AG09319 (cell line): ENCODE measurements at places on chromosomes 1 and 21.

DNA sequence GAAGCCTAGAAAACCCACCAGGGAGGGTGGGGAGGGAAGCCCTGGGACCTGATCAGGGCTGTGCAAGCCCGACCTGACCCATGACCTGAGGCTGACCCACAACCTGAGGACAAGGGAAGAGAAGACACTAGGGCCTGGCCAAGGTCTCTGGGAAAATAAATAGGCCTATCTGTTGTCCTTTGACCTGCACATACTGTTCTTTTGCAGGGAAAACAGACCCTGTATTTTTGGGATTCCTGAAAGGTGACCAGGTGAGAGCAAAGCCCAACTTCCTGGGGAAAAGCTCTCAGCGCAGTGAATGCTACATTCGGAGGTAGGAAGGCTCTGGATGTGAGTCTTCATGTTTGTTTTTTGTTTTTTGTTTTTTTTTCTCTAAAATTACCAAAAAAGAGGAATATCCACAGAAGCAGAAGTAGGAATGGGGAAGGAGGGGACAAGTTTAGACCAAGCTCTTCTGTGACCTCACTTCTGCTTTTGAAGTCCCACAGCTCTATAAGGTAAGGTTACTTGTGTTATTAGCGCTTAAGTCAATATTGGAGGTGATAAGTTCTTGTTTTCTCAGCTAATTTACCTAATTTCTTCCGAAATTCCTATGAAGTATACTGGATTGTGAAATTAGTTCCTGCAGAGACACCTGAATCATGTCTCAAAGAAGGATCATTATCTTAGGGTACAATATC lies 26.2 kb upstream of the LYST start:
- no peak for DNase-seq

DNA sequence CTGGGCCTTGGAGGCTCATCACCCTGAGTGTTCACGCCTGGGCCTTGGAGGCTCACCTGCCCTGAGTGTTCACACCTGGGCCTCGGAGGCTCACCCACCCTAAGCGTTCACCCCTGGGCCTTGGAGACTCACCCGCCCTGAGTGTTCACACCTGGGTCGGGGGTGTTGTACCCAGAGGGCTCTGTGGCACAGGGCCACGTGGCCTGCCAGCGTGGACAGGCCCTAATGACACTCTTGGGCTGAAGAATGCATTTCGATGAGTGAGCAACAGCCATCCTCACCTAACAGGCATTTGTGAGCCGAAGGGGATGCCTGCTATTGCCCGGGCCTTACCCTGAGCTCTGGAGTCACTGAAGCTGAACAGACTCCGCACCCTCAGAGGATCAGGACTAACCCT lies 17.5 kb downstream of the SLC19A1 start:
- no peak for DNase-seq

GRCh38 chr1:12163210-12163609 lies 3.6 kb upstream of the TNFRSF1B start:
- no peak for DNase-seq

- DNase-seq, result no peak
Observed at GRCh38 chr1:203174324-203174985, 1.2 kb downstream of the MYBPH start.

GRCh38 chr1:211910913-211911485 lies 80.4 kb upstream of the LPGAT1 start:
- DNase-seq, result no peak

DNA sequence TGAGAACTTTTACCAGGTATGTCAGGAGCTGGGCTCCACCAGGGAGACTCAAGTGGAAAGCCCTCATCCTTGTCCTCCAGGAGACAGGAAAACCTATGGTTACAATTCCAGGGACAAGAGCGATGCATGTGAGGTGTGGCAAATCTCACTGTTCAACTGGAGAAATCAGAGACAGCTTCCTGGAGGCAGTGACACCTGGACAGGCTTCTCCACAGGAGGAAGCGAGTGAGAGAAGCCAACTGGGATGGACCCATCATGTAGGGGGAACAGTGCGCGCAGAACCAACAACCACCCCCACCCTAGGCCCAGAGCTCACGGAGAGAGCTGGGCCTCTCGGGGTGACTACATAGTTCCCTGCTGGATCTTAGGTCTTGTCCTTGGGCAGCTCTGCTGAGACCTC lies 5.6 kb upstream of the SLX9 start:
- DNase-seq, result no peak

- no peak for DNase-seq
Observed at GRCh38 chr1:153777648-153778047, 2.4 kb downstream of the SLC27A3 start.

DNA sequence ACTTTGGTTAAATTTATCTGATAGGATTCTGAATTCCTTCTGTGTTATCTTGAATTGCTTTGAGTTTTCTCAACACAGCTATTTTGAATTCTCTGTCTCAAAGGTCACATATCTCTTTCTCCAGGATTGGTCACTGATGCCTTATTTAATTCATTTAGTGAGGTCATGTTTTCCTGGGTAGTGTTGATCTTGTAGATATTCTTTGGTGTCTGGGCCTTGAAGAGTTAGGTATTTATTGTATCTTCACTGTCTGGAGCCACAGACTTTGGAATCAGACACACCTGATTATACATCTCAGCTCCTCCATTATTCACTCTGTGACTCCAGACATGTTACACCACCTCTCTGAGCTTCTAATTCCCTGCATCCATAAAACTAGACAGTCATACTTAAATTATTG lies 34.2 kb upstream of the ETS2 start:
- no peak for DNase-seq

GRCh38 chr1:234601301-234602017 lies 8.5 kb downstream of the IRF2BP2 start:
- DNase-seq, result no peak

DNA sequence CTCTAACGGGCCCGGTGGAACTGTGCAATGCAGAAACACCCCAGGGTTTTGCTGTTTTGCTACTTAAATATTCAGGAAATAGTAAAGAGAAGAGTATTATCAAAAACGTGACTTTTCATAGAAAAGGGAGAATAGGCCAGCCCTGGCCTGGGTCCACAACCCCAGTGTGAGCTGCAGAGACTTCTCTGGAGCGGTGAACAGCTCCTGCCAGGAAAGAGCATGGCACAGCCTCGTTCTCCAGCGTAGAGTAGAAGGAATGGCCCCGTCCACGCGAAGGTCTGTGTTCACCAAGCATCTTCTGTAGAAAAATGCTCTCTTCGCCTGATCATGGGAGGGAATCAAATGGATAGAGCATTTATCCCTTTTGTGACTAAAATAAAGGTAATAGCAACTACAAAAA lies 51.4 kb downstream of the PDE9A start:
- DNase-seq, result no peak

DNA sequence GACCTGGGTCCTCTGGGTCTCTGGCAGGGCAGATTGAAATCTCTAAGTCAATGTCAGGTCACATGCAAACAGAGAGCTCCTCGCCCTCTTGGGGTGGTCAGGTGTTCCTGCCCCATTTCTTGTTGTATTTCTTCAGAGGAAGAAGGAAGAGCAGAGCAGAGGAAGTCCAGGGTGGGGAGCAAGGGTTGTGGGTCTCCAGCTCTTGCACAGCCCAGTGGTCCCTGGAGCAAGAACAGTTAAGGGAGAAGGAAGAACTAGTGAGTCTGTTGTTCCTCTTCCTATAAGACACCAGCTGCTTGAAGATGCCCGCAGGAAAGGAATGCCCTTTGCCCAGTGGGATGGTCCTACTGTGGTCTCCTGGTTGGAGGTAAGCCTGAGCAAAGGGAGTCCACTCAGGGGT lies 26.3 kb downstream of the MYOG start:
- no peak for DNase-seq

- DNase-seq, result no peak
Observed at GRCh38 chr1:205258719-205259118, 31.0 kb downstream of the TMCC2 start.

- DNase-seq, result no peak
Observed at GRCh38 chr1:230169454-230170152, 102.6 kb downstream of the GALNT2 start.

- no peak for DNase-seq
Observed at GRCh38 chr1:155167166-155168104, 5.7 kb downstream of the KRTCAP2 start.

GRCh38 chr21:22871692-22872091 lies 1873.5 kb downstream of the NCAM2 start:
- DNase-seq, result no peak

DNA sequence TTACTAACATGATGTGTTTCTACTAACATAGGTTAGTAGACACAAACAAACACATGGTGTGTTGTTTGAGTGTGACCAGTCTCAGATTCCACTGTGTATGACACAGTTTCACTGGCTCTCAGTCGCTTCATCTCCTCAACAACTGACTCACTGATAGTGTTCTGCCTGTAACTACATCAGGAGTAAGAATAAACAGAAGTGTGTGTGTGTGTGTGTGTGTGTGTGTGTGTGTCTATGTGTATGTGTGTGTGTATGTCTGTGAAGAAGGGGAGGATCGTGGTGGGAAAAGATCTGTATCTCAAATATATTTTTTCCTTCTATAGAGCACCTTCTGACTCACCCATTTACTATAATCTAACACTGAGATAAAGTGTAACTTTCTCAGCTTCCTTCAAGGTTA lies 391.0 kb downstream of the PTPRC start:
- no peak for DNase-seq

- no peak for DNase-seq
Observed at GRCh38 chr1:5481889-5482288, 510.3 kb downstream of the NPHP4 start.

DNA sequence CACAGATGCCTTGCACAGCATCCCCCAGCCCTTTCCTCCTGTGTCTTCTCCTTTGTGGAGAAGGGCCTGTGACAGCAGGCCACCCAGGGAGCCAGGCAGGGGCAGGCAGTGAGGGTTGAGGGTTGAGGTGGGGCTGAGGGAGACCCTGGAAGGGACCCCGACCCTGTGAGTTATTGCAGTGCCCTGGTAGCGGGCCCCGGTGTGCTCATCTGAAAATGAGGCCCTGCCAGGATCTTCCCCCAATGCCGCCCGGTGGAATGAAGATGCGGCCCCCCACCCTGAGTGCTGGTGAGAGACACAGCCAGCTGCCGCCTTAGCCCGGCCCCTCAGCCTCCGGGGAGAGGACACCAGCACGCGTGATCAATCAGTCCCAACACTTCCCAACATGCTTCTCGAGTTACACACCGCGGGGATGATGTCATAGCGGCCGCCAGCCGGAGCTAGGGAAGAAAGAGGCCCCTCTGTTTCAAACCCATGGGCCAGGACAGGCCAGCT lies 36.2 kb upstream of the ACTRT2 start:
- DNase-seq, result no peak

GRCh38 chr21:28833182-28833581 lies 159.5 kb downstream of the LTN1 start:
- DNase-seq, result no peak

GRCh38 chr1:40844887-40845878 lies 17.0 kb downstream of the CITED4 start:
- no peak for DNase-seq

- no peak for DNase-seq
Observed at GRCh38 chr1:61332796-61333195, 250.4 kb downstream of the NFIA start.

DNA sequence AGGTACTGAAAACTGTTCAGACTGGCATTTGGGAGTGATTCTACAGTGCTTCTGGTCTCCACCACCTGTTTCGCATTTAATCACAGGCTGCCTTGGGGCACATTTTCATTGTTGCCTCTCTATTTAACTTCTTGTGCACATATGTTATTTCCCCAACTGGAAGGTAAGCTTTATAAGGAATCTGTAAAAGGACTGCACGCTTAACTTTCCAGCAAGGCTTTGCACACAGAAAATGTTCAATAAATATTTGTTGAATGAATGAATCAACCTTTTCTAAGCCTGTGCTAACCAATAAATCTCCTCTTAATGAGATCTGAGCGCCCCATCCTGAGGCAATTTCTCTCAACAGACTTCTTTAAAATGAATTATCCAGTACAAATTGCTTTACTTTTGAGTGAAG lies 84.3 kb upstream of the ARHGAP29 start:
- no peak for DNase-seq
